ENCODE measurements at places on chromosomes 1 and 21.

GRCh38 chr1:243601720-243602119 lies 248.3 kb downstream of the AKT3 start:
- no peak for DNase-seq

DNA sequence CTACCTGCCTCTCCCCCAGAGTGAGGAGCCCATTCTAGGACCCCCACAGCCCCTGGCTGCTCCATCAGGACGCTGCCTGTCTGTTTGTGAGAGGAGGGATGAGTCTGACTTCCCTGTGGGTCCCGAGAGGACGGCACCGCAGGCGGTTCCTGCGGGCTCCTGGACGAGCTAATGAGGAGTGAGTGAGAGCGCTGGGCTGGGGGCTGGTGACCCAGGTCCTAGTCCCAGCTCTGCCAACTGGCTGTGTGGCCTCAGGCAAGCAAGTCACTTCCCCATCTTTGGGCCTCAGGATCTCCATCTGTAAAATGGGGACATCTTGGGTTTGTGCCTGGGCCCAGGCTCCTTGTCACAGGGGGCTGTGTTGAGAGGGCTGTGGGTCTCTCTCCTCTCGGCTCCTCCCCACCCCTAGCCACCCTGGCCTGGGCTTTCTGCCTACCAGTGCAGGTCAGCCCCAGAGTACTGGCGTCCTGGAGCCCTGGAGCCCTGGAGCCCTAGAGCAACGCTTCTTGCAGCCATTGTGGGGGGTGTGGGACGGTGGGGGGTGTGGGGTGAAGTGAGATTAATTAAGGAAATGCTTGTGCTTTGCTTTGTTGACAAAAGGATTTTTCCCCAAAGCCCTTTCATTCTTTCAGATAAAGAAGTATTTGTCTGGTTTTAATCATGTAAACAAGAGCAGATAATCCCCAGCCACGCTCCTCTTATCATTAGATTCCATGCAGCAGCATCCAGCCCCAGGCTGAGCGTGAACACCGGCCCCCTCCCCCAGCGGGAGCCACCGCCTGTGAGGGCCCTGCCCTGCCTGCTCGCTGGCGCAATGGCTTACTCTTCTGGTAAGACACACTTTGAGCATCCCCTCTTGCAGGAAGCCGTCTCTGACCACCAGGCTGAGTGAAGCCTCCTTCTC lies 26.8 kb downstream of the SLC1A7 start:
- DNase-seq = no peak

DNA sequence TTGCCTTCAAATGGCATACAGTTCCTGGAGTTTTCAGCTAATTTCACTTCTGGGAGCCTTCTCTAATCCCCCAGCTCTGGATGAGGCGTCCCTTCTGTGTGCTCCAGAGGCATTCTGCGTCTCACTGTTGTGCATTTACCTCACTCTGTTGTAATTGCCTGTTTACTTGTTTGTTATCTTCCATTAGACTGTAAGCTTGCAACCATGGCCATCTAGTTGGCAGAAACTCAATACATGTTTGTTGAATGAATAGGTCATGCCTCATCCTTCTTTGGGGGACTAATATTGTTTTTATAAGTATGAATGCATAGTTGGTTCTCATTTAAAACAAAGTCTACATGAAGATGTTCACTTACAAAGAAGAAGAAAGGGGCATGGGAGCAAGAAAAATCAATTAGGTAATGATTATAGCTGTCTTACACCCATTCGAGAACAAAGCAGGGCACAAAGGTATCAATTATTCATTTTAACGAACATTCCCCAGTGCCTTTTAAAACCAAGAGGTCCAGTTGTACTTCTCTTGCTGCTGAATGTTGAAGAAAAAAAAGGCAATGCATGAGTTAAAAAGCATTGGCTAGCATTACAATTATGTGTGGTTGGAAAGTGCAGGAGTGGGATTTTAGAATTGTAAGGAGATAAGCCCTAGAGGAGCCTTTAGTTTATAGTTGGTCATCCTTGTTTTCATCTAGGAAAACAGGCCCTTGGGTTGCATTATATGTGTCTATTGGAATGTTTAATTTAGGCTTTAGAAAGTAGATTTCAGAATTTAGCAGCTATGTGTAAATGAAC lies 6.0 kb downstream of the RGL1 start:
- DNase-seq = no peak

DNA sequence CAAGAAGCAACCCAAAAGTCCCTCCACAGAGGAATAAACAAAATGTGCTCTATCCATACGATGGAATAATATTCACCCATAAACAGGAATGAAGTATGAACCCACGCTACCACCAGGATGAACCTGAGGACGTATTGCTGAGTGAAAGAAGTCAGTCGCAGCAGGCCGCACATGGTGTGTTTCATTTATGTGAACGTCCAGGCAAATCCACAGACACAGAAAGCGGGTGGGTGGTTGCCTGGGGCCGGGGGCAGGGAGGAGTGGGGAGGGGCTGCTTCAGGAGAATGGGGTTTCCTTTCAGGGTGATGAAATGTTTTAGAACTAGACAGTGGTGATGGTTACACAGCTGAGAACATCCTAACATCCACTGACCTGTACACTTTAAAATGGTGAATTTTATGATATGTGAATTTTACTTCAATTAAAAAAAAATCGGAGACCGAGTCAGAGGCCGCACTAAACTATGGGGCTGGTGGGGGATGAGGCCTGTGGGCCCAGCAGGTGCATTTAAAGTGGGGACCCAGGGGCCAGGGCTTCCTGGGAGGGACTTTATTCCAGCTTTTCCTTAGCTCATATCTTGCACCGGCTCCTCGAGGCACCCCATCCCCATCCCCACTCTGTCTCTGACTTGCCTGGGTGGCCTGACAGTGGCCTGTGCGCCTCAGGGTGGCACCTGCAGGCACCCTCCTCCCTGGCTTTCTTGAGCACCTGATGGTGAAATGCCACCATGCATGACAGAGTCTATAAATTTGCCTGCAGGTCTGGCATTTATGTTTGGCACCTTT lies 392.6 kb upstream of the VAMP3 start:
- no peak for DNase-seq

DNA sequence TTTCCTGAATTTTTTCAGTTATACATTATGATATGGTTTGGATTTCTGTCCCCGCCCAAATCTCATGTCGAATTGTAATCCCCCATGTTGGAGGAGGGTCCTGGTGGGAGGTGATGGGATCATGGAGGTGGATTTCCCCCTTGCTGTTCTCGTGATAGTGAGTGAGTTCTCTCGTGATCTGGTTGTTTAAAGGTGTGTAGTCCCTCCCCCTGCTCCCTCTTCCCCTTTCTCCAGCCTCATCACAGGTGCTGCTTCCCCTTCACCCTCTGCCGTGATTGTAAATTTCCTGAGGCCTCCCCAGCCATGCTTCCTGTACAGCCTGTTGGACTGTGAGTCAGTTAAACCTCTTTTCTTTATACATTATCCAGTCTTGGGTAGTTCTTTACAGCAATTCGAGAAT lies 93.2 kb upstream of the HNRNPU start:
- no peak for DNase-seq

- no peak for DNase-seq
Observed at GRCh38 chr21:14270631-14271030, 54.7 kb downstream of the RBM11 start.

GRCh38 chr1:208351838-208352237 lies 107.7 kb upstream of the PLXNA2 start:
- DNase-seq = no peak

- DNase-seq = no peak
Observed at GRCh38 chr1:84947536-84948410, 49.1 kb downstream of the MCOLN2 start.

- no peak for DNase-seq
Observed at GRCh38 chr1:158145173-158145719, 35.4 kb upstream of the CD1D start.

DNA sequence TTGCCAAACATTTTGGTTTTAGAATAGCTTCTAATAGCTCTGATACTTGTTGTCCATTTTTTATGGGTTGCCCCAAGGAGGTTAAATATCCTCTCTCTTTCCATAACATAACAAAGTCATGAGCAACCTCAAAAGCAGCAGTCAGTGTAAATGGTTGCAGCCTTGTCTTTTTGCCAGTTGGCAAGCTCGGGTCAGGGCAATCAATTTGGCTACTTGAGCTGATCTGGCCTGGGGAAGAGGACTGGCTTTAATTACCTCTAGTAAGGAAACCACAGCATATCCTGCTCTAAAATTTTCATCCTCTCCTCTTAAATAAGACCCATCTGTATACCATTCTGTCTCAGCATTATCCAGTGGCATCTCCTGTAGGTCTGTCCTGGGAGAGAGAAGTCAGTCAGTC lies 21.2 kb upstream of the FMO4 start:
- DNase-seq = no peak

DNA sequence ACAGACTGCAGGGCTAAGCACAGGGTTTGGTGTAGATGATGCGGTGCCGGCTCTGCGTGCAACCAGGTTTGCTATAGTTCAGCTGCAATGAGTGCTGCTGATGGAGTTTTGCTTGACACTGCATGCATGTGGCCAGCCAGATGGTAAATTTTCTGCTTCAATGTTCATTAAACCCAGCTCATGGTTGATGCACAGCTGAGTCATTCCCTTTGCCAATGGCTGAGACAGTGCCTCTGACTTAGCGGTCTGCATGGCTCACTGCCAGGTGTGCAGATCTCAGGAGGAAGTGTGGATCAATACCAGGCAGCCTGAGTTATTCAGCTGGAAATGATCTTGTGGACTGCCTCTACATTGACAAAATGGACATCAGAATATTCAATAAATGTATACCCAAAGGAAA lies 172.7 kb upstream of the ZP4 start:
- no peak for DNase-seq

- DNase-seq = no peak
Observed at GRCh38 chr1:230861489-230861888, 6.8 kb downstream of the C1orf198 start.

GRCh38 chr1:32889731-32890278 lies 3.5 kb downstream of the HPCA start:
- no peak for DNase-seq

- DNase-seq = no peak
Observed at GRCh38 chr1:158943059-158943458, 11.7 kb downstream of the PYHIN1 start.

DNA sequence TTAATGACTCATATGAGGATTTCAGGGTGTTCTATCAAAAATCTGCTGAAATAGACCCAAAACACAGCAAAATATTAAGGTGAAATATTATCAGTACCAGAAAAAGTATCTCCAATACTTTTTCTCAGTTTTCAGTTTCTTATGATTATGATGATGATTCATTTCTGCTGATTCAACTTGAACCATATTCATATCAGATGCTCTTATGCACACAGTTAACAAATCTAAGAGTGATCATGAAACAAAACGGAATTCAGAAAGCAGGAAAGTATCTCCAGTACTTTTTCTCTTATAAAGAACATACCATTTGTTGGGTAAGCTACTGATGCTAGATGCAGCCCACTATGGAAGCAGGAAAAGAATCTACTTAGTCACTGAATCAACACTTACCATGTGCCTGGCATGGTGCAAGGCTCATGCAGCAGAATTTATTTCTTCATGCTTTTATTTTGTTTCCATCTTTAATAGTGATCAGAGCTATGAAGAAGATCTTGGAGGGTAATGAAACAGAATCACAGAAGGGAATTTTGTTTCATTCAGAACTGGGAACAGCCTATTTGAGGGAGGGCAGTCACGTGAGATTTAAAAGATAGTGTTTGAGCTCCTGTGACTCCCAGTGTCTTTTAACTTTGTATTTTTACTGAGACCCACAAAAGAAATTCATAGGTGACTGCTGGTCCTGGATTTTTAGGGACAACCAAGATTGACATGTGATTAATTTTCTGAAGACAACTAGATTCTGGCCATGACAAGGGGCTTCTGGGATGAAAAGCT lies 480.6 kb downstream of the SETD4 start:
- no peak for DNase-seq

DNA sequence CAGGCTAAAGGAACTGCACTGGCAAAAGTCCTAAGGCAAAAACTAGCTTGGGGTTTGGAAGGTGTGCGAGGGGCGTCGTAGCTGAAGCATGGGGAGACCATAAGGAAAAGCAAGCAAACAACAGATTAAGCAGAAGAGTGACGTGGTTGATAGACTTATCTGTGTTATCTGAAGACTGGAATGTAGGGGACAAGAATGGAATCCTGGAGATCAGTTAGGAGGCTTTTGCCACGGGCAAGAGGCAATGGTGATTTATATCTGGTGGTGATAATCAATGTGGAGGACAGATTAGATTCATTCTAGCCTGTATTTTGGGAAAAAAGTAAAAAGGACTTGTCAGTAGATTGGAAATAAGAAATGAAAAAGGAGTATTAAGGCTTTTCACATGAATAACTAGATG lies 97.4 kb downstream of the ITSN1 start:
- no peak for DNase-seq

DNA sequence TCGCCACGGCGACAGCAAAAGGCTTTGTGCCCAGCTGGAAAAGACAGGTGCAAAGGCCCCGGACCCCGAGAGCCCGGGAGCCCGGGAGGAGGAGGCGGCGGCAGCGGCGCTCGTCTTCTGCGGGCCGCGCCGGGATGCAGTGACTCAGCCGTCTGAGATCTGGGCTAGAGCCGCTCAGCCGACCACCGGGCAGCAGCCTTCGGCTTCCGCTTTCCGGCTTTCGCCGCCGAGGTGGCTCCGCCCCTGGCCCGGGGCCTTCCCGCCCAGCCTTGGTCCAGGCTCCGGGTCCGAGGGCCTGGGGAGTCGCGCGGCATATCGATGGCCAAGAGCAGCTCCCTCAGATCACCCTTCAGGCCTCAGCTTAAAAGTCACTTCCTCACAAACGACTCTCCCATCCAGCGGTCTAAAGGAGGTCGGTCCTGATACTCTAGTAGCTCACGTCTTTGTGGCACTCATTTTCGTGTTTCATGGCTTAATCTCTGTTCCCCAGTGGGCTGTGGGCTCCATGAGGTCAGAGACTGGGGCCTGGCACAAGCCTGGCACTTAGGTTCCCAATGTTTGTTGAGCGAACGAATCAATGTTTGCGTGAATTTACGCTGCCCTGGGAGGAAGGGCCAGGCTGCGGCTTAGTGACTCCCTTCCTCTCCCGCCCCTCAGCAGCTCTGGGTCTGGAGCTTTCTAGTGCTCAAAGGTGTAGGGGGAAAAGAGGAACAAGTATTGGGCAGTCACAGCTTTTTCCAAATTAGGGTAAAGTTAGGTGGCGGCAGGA lies at the start of gene PHTF1:
Gene PHTF1 (minus strand): TSS at position 154 of the 769 bp plus-strand sequence. CDS start 783 bp downstream, outside the sequence.
- DNase-seq = peak; percentile 75

DNA sequence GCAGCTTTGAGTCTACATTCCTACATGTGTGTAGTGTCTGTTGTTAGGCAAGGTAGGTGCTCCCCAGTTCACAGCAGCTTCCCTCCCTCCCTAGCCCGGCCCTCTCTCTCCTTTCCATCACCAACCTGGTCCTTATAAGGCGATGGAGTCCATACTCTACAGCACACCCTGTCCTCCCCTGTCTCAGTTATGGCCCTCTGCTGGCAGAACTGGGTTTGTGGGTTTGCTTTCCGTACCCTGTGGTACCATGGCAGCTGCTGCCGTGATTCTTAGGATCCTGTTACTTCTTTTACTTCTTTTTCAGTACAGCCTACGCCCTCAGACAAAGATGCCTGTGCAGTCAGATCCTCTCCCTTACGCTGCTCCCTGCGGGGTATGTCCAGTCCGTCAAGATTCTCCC lies 31.7 kb downstream of the AK5 start:
- peak; percentile 30 for DNase-seq

All from SW480 (cell line).